ENCODE measurements at places on chromosomes 3 and 15. TPM values are rescaled to one million over a fixed set of nuclear protein-coding genes. Genes with fewer than 3 reads are reported as not detected.

- no peak for DNase-seq
These were observed 387.9 kb downstream of the ZIC1 start for GRCh38 chr3:147797095-147797494.

DNA sequence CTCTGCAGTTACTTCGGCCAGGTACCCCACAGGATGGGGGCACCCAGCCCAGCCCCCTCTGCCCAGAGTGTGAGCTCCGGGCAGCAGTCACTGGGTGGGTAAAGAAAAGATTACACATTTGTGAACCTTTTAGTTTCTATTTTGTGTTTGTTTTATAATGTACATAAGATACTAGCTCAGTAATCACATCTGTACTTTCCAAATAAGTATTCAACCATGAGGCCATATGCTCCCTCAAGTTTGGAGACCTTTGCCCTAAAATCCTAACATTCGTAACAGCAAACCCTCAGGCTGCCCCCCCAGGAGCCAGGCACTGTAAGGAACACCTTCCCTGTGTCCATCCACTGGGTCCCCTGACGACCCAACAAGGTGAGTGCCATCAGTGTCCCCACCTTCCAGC, 68.3 kb upstream of the SLC6A6 start:
- no peak for DNase-seq

DNA sequence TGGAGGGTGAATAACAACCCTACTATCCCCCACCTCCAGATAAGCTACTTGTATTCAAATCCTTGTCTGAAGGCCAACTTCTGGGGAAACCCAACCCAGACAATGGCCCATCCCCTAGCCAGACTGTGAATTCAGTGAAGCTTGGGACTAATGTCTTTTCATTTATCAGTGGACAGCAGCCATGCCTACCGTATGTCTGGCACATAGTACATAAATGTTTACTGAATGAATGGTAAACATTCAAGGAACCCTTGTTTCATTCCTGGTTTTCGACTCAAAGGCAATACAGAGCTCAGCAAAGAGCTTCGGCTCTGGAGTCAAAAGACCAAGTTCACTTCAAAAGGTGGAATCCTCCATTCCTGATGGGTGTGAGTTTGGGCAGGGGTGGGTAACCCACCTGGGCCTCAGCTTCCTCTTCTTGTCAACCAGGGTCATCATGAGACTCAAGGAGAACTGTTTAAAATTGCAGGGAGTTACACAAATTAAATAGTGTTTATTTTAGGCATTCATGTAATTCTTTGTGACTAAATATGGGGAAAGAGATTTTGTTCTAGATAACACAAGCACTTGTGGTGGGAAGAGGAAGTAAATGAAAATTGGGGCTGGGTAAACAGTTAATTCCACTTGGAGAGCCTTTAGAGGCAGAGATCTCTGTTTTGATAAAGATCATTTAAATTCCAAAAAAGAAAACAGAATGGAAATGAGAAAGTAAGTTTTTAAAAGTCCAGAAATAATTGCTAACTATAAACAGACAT, 303.7 kb upstream of the WNT5A start:
- no peak for DNase-seq

DNA sequence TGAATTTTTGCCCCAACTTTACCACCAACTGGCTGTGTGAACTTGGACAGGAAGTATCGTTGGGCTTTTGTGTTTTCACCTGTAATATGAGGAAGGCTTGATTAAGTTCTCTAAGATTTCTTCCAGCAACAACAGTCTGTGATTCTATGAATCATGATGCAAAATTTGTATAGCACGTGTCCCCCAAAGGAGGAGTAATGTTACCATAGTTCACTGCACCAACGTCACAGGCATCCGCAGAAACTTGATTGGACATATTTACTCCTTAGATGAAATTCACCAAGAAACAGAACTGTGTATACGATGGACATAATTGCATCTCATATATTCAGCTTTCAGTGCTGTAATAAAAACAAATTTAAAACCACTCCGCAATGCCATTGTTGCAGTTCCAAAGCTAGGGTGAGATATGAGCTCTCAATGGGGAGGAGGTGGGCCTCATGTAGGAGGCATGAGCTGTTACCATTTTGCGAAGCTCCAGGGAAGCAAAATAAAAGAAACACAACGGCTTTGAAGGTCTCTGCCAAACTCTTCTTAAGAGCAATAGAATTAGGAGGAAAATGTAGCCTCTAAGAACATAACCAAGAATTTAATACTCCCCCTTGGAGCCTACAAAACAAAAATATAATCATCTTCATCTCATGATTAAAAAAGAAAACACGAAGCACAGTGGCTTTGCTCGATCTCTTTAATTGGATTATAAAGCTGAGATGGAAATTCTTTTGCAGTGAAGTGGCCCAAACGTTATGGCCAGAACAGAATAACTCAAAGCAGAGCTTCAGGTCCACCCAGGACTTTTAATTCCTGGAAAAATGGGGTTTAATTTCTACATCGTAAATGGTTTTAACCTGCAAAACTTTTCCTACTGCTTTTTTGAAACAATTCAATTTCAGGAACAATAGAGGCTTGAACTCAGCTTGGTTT, 80.7 kb downstream of the CHST2 start:
- DNase-seq, result no peak

Gene CLDN11
- total RNA-seq, result 2.0 TPM

- DNase-seq, result no peak
These were observed 140.2 kb downstream of the TPRA1 start for GRCh38 chr3:127450331-127450730.

Gene CCDC50
- 48.4 TPM for total RNA-seq

GRCh38 chr3:116873142-116873541, 163.6 kb downstream of the TUSC7 start:
- no peak for DNase-seq

Gene CHRM5
- total RNA-seq, result not detected

Gene C3orf49
- total RNA-seq, result not detected

- DNase-seq, result no peak
These were observed 398.1 kb upstream of the ARPP21 start for GRCh38 chr3:35241236-35241635.
